ENCODE measurements at places on chromosomes 5 and 9.

DNA sequence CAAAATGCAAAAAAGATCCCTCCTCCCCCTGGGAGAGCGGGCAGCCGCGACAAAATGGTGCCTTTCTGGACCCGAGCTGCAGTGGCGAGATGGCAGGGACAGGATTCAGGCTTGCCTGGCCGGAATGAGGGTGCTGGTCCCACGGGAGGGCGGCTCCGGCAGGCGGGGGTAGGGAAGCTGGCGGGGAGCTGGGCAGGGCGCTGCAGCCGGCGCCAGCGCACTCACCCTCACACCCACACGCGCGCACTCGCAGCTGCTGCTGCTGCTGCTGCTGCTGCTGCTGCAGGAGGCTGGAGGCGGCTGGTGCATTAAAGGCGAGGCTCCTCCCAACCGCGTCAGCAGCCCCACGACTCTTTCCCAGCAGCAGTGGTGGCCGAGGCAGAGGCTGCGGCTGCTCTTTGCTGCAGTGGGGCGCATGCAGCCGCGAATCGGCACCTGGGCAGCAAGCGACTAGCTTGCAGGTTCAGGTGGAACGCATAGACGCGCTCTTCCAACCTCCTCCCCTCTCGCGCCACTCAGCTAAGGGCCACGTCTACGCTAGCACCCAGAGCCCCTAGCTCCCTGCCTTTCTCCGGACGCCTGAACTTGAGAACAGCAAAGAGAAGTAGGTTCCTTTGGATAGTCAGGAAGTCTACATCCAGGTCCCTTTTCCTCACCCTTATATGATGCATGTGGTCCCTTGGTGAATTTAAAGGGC, at the start of gene PPP2R2B:
Gene PPP2R2B, minus strand, starts transcription at position 282 of the 697 bp plus-strand sequence.
- DNase-seq, result peak; percentile 75

DNA sequence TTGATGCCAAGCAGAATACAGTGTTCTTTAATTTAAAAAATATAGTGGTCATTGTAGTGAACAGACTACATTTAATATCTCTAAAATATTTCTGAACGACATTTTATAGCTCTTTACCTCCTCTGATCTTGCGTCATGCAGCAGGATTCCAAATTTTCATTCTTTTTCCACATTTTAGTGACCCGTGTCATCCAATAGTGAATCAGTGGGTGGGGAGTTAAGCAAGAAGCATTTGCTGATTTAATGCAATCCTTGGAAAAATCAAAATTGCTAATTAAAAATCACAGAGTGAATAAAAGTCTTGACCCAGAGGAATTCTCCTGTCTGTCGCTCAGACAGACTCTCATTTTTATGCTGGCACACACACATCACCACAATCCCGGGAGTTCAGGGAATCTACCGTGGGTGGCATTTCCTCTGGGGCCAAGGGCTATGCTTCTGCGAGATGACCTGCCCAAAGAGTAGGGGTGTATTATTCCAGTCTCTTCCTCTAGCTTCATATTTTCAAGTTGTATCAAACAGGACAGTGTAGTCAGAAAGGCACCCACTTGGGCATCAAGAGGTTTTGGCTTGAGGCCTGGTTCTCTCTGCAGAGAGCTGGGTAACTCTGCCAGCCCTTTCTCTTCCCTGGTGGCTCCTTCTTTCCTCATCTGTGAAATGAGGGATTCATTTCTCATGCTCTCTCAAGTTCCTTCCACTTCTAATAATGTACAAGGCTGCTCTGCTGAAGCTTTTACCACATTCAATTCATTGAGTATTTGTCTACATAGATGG, 24.8 kb upstream of the OTP start:
- DNase-seq, result no peak

- no peak for DNase-seq
Measured at GRCh38 chr9:33130961-33131789, 36.0 kb downstream of the B4GALT1 start.

DNA sequence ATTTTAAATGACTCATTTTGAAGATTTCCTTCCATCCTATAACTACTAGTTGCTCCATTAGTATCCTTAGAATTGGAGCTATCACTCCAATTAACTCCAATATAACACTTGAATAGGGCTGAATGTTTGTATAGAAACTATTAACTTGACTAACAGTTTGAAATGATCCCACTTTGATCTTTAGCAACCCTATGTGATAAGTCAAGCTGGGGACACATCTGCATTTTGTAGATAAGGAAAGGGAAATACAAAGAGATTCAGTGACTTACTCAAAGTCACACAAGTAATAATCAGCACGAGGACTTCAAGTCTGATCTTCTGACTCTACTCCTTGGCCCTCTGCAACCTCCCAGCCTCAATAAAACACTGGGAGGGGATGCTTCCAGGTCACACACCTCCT, 101.1 kb downstream of the TMEM215 start:
- no peak for DNase-seq

DNA sequence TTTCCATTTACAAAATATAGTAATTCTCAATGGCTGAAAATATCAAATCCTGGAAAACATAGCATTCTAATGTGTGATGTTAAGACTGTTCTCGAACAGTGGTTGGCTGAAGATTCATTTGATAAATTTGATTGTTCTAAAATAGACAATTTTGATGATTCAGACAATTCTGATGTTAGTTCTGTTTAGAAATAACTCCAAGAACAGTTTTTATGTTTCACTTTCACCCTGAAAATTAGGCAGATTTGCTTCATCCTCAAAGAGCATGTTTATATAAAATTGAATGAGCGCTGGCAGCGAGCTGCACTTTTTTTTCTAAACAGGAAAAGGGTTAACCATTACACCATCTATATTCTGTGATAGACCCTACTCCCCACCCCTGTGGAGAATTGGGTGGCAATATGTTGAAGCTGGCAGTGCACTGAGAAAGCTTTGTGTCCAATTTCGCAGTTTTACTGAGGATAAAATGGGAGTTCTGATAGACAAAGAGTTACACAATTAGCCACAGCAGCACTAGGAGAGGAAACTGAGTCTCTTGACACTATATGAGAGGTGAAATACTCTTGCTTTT, 69.6 kb upstream of the TMED7 start:
- DNase-seq, result no peak

GRCh38 chr5:91158011-91158410, 225.1 kb downstream of the ARRDC3 start:
- no peak for DNase-seq

GRCh38 chr5:69024241-69024651, 69.6 kb upstream of the SLC30A5 start:
- no peak for DNase-seq

DNA sequence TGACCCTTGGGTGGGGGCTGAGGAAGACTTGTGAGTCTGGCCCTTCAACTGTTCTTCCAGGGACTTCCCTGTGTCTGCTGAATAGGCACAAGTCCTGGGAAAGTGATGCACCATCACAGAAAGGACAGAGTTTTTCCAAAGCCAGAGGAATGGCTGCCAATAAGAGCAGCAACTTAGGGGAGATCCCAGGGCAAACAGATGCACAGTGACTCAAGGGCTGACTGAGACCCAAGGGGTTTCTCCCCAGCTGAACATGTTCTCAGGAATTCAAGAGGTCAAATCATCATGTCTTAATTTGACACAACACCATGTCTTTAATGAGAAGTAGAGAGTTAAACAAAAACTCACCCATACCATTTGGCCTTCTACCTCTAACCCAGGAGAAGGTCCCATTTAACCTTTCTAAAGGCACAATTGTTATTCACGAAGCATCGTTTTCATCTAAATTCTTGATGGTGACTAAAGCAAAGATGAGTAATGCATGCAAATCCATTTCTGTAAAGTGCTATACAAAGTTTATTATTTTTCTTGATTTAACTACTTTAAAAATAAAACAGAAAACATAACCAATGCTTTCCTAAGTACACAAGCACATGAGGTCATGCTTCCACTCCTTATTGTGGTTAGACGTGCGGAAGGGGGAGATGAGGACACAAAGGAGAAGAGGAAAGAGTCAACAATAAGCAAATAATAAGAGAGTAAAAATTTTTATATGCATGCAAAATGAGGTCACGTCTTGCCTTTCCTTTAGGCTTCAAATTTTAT, 324.1 kb downstream of the PLK2 start:
- no peak for DNase-seq

- DNase-seq, result no peak
Measured at GRCh38 chr5:158819095-158819494, 280.6 kb downstream of the EBF1 start.

DNA sequence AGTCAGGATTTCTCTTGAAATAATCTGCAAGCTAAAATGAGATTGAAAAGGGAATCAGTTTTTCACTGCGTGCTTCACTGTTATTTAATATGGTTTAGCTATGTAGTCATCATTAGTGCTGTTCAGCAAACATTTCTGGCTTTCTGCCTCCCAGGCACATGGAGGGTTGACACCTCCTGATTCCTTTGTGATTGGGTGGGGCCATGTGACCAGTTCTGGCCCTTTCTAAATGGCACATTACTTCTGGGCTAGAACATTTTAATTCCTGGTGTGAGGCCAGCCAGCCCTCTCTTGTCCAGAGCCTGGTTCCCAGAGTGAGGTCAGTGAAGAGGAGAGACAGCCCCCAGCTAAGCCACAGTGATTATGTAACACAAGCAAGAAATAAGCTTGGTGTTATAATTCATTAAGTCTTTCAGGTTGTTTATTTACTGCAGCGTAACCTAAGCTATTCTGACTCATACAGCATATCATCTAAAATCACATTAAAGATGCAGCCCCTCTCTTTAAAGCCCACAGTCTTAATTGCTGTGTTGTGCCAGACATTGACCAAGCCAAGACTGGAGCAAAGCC, 17.4 kb upstream of the ARSI start:
- DNase-seq, result no peak

DNA sequence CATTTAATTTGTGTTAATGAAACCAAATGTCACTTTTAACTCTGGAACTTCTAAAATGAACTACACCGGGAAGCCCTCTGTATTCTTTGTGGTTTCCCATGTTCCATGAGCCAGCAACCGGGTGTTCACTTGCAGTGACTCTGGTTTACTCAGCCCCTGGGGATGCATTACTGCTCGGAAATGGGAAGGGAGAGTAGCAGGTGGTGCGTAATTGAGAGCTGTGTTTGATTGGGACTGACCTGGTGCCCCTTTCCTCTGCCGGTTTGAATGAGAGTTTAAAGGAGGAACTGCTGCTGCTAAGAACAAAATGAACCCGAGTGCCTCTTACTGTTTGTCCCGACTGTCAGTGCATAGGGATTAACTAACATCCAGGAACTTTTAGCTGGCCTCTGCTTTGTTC, 100.1 kb upstream of the DHFR start:
- DNase-seq, result peak; percentile 70

GRCh38 chr9:73023025-73023541, 70.2 kb upstream of the ALDH1A1 start:
- DNase-seq, result peak; percentile 60

DNA sequence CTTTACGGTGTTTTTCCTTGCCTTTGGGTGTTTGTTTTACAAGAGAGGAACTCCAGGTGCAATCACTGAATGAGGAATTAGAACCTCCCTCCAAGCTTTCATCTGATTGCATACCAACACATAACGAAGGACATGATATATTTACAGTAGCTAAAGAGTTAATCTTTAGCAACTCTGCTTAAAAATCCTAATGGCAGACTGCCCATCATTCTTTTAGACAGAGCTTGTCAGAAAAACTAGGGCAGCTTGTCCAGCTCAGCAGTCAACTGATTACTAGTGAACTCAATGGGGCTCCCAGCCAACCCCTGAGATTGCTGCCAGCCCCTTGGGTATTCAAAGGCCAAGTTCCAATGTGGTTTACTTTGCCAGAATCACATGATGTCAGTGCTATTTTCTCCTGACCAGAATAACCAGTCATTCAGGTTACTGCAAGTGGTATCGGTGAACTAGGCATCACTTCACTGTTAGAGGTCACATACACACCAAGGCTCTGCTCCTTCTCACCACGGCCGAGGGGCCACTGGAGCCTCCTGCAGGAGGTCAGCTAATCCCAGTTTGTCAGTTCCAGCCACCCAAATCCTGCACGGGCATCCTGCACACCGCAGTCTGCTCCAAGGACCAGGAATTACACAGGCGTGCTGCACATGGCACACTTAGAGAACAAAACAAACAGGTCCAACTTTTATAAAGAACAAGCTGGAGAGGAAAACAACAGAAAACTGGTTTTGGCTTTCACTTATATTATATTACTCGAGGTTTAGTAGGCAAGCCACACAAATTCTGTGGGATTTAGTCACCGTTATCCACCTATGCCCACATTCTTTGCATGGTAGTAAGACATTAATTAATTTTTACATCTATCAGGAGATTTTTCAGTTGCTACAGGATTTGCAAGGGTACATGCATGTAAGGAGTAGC, 62.5 kb downstream of the NFIB start:
- DNase-seq, result no peak

DNA sequence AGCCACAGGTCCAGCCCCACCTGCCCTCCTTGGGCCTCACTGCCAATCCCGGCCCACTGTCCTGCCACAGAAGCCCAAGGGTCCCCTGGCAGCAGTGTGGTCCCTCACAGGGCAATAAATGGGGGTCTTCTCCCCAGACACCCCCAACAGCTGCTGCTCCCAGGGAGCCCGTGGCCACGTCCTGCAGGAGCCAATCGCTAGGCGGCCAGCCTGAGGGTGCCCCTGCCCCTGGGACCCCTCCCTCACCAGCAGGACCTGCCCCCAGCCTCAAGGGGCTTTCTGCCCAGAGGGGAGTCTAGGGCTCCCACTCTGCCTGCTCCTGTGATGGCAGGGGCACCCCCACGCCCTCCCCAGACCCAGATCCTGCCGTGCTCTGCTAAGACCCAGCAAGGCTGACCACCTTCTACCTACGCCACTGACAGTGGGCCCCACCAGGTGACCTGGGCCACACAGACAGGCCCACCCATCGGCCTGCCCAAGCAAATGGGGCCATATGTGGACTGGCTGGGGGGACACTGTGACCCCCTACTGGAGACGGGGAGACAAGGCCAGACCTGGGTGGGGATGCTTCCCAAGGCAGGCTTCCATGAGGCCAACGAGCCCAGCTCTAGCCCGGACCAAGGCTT, 17.0 kb downstream of the NOTCH1 start:
- no peak for DNase-seq

DNA sequence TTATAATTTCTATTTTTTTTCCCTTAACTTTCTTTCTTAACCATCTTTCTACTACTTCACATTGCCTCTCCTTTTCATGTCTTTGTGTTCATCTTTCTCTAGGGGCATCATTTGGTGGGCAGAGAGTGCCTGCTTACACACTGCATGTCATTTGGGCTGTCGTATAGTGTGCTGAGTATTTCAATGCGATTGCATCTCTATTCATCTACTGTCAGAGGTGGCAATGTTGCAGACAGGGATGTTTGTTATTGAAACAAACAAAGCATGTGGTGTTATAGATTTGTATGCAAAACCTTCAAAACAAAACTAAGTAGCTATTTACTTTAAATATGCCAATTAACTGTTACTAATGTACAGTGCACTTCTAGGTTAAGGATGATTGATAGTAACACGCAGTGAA, 141.1 kb upstream of the MEF2C start:
- no peak for DNase-seq

- DNase-seq, result no peak
Measured at GRCh38 chr5:178201927-178202235, 2.5 kb upstream of the HNRNPAB start.

- no peak for DNase-seq
Measured at GRCh38 chr9:6384732-6385131, 28.3 kb upstream of the UHRF2 start.

- DNase-seq, result no peak
Measured at GRCh38 chr9:88291856-88292255, 96.4 kb upstream of the SPIN1 start.
